Esophagus squamous epithelium (tissue), 5 donors: ENCODE measurements at places on chromosomes 12 and 14. TPM values are rescaled to one million over a fixed set of nuclear protein-coding genes. Genes with fewer than 3 reads are reported as not detected.

- DNase-seq, result no peak
- H3K27ac ChIP-seq, result peak overlapping the region; percentile 32
- no peaks in the 10 kb centered on the region for H3K4me1 ChIP-seq
- no peaks in the 10 kb centered on the region for H3K36me3 ChIP-seq
Observed at GRCh38 chr12:101902641-101903040, 25.3 kb downstream of the DRAM1 start.

DNA sequence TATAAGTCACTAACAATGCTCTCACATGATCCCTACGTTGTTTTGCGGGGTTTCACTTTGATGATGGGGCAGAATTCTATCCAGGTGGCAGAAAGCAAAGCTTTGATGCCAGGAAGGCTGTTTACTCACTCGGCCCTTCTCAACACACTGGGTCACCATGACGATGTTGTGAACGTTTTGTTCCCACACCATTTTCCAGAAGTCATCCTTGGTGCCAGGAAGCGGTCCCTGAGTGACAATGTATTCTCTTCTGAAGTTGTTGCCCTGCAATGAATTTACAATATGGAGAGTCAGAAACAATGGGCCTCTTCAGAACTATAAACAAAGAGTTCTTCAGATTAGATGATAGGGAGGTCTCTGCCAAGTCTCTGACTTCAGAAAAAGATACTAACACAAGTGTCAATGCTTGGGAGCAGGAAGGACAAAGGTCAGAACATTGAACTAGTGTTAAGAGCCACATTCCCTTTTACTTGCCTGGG, 101.3 kb downstream of the PTPRB start:
- peak overlapping the region; percentile 60 for H3K27ac ChIP-seq
- no peak for DNase-seq
- H3K27me3 ChIP-seq, result no peaks in the 10 kb centered on the region
- H3K4me1 ChIP-seq, result no peaks in the 10 kb centered on the region

DNA sequence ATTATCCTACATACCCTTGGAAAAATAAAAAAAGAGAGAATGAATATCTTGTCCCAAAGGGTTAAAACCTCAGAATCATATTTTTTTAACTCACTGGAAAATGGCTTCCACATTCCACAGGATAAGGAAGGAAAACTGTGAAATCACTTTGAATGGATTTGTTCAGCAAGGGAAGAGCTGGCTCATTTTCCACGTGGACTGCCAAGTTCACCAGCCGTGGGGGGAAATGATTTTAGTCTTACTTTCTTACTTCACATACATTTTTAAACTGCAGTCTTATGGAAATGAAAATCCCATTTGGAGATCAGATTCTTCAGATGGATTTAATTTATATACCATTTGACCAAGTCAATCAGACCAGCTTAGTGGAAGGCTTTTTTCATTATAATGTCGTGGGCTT, 29.9 kb upstream of the AEBP2 start:
- H3K27ac ChIP-seq, result no peak overlapping the region
- H3K4me3 ChIP-seq, result no peak overlapping the region

GRCh38 chr14:69720912-69721311, 46.0 kb upstream of the SRSF5 start:
- no peak for DNase-seq
- H3K4me1 ChIP-seq, result peaks cover 45% of the 10 kb centered on the region
- no peaks in the 10 kb centered on the region for H3K27me3 ChIP-seq
- no peak overlapping the region for H3K27ac ChIP-seq
- no peaks in the 10 kb centered on the region for H3K36me3 ChIP-seq

DNA sequence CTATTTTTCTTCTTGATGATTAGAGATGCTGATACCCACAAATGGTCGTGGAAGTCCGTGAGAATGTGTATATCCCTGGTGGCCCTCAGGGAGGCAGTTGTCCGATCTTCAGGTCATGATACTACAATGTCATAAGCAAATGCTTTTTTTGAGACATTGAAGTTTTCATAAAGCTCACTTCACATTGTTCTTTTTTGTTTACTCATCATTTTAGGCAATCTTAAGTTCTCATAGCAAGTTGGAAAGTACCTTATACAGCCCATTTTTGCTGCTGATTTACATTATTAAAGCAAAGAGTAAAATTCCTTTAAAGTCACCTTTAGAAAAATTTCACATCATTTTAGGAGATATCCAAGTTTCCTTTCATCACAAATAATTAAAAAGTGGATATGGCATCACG, 90.0 kb upstream of the CCDC196 start:
- no peaks in the 10 kb centered on the region for H3K4me1 ChIP-seq
- DNase-seq, result no peak
- no peaks in the 10 kb centered on the region for H3K27me3 ChIP-seq
- no peaks in the 10 kb centered on the region for H3K36me3 ChIP-seq
- no peak overlapping the region for H3K27ac ChIP-seq

Gene CEBPE
- total RNA-seq, result not detected

Gene USP44
- total RNA-seq, result 0.44 TPM

Gene GPX2
- total RNA-seq, result 181 TPM

Gene PRR4
- not detected for total RNA-seq

DNA sequence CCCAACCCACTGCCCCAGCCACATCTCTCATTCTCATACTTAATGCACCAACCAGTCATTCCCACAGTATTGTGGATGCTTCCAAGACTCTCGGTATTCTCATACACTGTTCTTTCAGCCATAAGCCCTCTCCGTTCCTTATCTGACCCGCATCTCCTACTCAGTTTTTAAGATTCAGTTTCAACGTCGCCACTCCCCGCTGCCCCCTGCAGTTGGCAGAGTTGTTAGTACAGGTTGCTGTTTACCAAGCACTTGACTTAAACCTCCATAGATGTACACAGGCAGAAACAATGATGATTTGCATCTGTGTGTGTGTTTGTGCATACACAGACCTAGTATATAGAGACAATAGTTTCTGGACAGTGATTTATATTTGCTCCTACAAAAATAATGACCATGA, 40.2 kb downstream of the PAH start:
- no peak overlapping the region for H3K27ac ChIP-seq
- no peaks in the 10 kb centered on the region for H3K4me1 ChIP-seq
- H3K36me3 ChIP-seq, result no peaks in the 10 kb centered on the region

GRCh38 chr12:80861641-80862378, 75.9 kb downstream of the LIN7A start:
- H3K27me3 ChIP-seq, result no peaks in the 10 kb centered on the region
- H3K4me3 ChIP-seq, result no peak overlapping the region
- H3K4me1 ChIP-seq, result no peaks in the 10 kb centered on the region
- no peak overlapping the region for H3K27ac ChIP-seq
- no peak for DNase-seq

GRCh38 chr12:75784591-75784990, 247.0 kb downstream of the PHLDA1 start:
- no peaks in the 10 kb centered on the region for H3K36me3 ChIP-seq
- H3K27ac ChIP-seq, result no peak overlapping the region
- H3K4me3 ChIP-seq, result no peak overlapping the region
- H3K27me3 ChIP-seq, result no peaks in the 10 kb centered on the region
- no peak for DNase-seq
- no peaks in the 10 kb centered on the region for H3K4me1 ChIP-seq

DNA sequence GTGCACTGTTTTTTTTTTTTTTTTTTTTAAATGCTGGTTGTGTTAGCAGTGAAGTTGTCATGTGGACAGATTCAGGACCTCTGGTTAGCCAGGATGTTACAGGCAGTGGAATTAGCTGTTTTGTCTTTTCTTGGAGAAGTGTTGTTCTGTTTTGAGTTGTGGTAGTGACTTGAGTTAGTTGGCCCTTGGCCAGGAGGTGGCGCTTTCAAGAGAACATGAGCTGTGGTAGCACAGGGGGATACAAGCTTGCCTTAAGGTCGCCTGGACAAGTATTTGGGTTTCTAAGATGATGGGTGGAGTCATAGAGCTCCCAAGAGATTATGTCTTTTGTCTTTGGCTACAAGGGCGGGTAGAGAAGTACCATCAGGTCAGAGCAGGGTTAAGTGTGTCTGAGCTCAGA, 33.3 kb upstream of the CCDC198 start:
- H3K36me3 ChIP-seq, result no peaks in the 10 kb centered on the region
- no peaks in the 10 kb centered on the region for H3K4me1 ChIP-seq
- no peak for DNase-seq
- H3K4me3 ChIP-seq, result no peak overlapping the region
- H3K27me3 ChIP-seq, result no peaks in the 10 kb centered on the region
